ENCODE measurements at places on chromosomes 2 and 18.

DNA sequence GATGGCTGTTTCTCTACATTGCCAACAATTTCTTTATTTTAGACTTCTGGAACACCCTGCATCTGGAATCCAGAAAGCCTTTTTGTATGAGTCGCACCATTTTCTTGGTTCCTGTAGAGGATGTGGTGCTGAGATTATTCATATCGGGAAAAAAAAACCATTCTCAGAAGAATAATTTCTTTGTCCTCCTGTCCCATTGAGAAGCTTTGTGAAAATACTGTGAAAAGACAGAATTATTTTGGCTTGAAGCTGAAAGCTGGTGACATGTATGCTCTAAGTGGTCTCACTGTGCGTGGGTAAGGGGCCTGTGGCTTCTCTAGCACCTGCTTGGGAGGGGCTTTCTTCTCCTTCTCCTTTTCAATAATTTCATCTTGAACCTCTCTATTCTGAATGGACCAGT lies 138.4 kb downstream of the FAM210A start:
- no peak for DNase-seq

- DNase-seq: no peak
These were observed 45.6 kb downstream of the DIPK1C start for GRCh38 chr18:74411475-74411874.

GRCh38 chr18:45723567-45724355 lies at the start of gene SLC14A1:
Gene SLC14A1 (plus strand): TSS chr18:45724181. CDS start chr18:45730321, 6,140 bp downstream.
- no peak for DNase-seq

- no peak for DNase-seq
These were observed 28.9 kb upstream of the C2orf15 start for GRCh38 chr2:99112617-99113016.

- peak; percentile 29 for DNase-seq
These were observed 67.5 kb downstream of the PDK1 start for GRCh38 chr2:172623249-172623965.

Measured in fibroblast of skin of left quadriceps (primary cell).